Panc1 (cell line): ENCODE measurements at places on chromosomes 12 and 14. TPM values are rescaled to one million over a fixed set of nuclear protein-coding genes. Genes with fewer than 3 reads are reported as not detected.

The FZD10 gene
- total RNA-seq: not detected

The CLEC4E gene
- not detected for total RNA-seq

The CPNE6 gene
- not detected for total RNA-seq

The HOXC5 gene
- 5.0 TPM for total RNA-seq

The HOXC10 gene
- 154 TPM for total RNA-seq

The KRT71 gene
- total RNA-seq: not detected

The ZFP36L1 gene
- 84.9 TPM for total RNA-seq

The P3H3 gene
- total RNA-seq: 11.0 TPM

The MVK gene
- 41.6 TPM for total RNA-seq

DNA sequence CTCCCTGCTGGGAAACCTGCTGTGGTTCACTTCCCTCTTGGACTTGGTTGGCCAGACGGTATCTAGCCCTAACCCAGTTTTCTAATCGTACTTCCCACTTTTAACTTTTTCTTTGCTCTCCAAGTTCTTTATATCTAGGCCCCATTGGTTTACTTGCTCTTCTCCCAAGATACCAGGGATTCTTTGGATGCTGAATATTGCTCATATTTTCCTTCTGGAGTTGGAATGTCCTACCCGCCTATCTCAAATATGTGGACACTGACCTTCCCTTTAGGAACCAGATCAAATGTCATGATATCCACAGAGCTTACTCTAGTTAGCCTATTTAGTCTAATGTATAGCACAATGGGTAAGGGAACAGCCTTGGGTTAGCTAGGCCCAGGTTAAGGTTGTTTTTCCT, 228.6 kb downstream of the DACT1 start:
- no peak for DNase-seq

- DNase-seq: no peak
Observed at GRCh38 chr14:36768638-36769337, 107.1 kb downstream of the PAX9 start.

- DNase-seq: no peak
Observed at GRCh38 chr14:99863059-99863458, 69.8 kb downstream of the EML1 start.

GRCh38 chr14:23430016-23430722, 5.3 kb downstream of the MYH7 start:
- DNase-seq: no peak

- no peak for DNase-seq
Observed at GRCh38 chr14:60008042-60008441, 83.7 kb upstream of the PCNX4 start.

DNA sequence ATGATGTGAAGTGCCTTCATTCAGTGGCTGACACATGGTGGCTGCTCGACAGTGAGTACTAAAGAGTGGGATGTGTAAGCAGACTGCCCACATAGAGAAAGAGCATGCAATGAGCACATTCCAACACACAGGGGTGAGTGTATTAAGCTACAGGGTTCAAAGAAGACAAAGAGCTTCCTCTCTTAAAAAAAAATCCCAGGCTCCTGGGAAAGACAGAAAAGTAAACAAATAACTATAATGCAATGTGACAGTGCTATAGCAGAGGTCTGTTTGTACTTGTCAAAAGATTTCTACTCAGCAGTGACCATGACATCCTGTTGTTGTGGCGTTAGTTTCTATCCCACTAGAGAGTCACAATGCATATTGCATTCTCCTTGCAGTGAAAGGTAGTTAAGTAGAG, 12.4 kb upstream of the PCNX1 start:
- no peak for DNase-seq

DNA sequence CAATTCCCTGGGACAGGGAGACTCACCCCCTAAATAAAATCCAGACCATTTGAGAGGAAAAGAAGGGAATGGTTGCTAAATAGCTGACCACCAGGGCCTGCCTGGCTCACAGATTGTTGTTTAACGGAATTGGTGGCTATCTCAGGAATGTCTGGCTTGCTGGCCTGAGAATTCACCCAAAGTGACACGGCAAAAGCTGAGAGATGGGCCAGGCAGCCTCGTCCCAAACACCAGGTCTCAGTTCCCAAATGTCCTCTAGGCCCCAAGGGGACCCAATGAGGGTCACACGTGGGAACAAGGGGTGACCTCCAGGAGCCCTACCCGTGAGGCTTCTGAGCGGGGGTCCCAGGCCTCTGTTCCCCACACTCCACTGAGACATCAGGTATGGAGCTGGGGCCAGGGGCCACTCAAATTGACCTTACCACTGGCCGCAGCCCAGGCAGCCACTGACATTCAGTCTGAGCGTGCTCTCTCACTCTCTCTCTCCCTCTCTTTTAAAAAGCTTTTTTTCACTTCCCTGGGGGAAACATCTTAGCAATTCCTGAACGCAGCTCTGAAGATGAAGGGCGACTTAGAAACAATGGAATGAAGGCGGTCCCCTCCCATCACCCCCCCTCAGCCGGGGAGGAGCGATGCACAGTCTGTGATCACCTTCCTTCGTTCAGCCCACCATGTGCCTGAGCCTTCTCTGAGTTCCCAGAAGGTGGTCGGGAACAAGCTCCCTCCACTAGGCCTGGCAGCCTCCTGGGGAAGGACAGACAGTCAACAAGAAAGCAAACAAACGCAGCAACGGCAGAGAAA, 131.2 kb downstream of the SCARB1 start:
- no peak for DNase-seq

DNA sequence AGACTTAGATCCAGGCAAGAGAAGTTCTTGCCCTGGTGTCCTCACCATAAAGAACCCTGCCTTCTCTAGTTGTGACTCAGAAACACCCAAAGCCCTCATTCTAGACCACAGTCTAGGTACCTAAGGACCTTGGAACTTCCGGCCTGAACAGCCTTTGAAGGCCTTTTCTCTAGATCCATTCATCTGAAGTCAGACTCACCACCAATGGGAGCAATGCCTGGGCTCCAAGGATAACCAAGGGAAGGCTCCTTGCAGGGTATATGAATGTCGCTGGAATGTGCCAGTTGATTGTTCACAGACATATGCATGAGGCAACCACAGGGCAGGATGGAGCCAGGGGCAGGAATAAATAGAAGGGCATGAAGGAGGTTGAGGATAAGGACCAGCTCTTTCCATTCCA, 86.3 kb downstream of the PLCZ1 start:
- no peak for DNase-seq

- no peak for DNase-seq
Observed at GRCh38 chr14:99029145-99029915, 242.7 kb downstream of the BCL11B start.

DNA sequence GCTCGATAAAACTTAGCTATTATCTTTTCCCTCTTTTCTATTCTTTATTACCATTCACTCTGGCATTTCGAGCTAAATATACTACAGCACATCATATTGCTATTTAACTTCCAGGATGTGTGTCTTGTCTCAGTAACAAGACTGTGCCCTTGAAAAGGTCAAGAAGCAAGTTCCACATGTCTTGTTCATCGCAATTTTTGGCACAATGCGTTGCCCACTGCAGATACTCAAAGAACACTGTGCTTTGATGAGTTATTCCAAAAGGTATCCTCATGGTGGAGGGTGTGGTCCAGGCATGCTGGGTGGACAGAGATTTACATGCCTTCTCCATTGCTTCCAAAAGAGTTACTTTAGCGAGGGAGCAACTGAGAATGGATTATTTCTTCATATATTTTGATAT, 6.6 kb downstream of the E2F7 start:
- DNase-seq: no peak

GRCh38 chr14:95317817-95318343, 1.8 kb downstream of the CLMN start:
- DNase-seq: no peak

GRCh38 chr12:114406984-114407841, 1.3 kb upstream of the TBX5 start:
- DNase-seq: no peak

DNA sequence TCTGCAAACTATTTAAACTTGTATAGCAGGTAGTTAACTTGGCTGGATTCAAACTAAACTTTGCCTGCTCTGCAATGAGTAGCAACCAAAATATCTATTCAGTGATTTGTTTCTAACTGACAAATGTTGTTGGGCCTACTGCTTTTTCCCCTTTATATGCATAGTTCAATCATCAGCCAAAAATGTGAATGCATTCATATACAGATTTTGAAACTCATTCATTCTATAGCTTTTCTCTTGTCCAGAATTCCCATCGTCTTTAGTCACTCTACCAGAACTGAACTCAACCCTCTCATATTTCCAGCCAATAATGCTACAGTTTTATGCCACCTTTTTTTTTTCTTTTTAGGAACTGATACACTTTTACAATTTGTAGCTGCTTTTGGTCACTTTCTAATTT, 599.8 kb downstream of the RPL10L start:
- DNase-seq: no peak

GRCh38 chr14:53703457-53703856, 253.2 kb downstream of the BMP4 start:
- DNase-seq: no peak

DNA sequence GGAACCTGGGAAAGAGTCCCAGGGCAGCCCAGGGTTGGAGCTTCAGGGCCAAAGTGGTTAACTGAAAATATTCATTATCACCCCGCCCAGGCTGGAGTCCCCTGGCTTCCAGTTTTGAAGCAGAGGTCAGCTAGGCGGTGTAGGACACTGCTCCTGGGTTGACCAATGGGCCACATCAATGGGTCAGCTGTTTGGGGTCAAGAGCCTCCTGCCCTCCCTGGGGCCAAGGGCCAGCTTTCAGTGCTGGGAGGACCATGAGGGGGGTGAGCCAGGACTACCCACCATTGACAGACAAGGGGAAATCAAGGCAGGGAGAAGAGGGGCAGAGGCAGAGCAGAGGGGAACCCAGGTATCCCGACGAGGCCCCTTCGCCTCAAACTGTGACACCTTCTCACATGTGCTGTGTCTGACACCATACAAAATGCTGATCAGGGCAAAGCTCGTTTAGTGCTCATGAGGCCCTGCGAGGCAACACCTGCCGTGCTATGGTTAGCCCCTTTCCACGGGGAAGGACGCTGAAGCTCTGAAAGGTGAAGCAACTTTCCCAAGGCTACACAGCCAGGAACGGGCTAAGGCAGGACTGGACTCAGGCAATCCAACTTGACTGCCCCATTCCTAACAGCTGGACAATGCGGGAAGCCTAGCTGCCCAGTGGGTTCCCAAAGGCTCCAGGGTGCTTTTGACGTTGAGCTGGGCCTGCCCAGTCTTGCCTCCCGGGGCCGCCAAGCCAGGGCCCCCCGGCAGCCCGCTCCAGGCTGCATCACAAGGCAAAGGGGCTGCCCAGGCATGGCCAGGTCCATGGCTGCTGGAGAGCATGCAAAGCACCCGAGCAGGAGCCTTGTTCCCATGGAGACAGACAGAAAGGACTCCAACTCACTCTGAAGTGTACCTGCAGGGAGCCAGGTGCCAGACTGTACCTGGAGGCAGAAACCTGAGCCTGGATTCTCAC, 2.0 kb downstream of the SYNE3 start:
- no peak for DNase-seq

DNA sequence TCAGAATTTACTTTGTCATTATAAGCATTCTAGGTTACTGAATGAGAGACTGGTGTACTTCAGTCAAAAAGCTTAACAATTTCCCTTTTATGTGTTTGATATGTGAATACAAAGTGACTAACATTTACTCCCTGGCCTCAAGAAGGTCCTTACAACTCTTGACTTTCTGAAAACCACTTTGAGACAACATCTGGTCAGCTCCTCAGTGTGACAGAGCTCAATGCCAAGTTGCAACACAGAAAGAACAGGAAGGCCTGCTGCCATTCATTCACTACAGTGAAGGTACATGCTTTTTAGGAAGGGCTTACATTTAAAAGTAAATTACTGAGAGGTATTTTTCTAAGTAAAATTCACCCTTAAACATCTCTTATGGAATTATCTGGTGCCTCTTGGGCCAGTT, 2.3 kb upstream of the NAA30 start:
- DNase-seq: no peak

- no peak for DNase-seq
Observed at GRCh38 chr14:96867634-96868033, 70.5 kb downstream of the VRK1 start.

- DNase-seq: peak; percentile 17
Observed at GRCh38 chr12:46303039-46303666, 34.3 kb upstream of the SLC38A1 start.

- no peak for DNase-seq
Observed at GRCh38 chr14:30559638-30560091, 707 bp downstream of the G2E3 start.

- no peak for DNase-seq
Observed at GRCh38 chr14:99534863-99535262, 53.7 kb downstream of the CCNK start.

GRCh38 chr12:123223241-123223668, 9.7 kb downstream of the MPHOSPH9 start:
- no peak for DNase-seq

GRCh38 chr12:26473291-26473690, 277.9 kb downstream of the SSPN start:
- DNase-seq: no peak

GRCh38 chr14:98886982-98887381, 385.0 kb downstream of the BCL11B start:
- DNase-seq: no peak

GRCh38 chr12:109291521-109292341, 17.4 kb downstream of the FOXN4 start:
- DNase-seq: no peak

DNA sequence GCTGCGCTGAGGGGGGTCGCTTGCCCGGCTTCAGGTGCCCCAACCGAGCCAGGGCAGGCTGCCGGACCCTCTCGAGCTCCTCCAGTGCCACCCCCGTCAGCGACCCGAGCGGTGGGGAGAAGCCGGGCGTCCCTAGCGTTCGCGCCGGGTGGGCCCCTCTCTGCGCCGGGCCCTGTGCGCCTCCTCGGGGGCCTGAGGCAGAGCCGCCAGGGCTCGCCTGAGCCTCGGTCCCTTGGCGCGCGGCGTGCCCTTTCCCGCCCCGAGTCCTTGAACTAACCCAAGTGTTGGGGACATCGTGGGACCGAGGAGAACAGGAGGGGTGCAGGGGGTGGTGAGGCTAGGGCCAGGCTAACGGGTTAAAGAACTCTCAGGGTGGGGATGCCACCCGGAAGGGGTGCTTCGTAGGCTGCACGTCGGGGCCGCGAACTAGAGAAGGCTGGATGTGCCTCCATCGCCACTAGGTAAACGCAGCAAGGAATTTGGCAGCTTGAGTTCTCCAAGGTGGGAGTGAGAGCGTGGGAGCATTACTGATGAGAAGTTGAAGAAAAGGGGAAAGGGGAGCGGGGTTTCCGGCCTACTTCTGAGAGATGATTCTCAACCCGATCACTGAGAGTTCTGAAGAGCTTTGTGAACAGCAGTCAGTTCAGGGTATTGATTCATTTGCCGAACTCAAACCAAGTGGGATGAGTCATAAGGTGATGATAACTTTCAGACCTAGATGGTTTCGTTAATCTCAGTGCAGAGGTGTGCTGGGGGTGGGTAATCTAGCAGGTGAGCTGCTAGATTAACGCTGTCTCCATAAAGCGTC, 618 bp downstream of the RNF34 start:
- no peak for DNase-seq
